ENCODE measurements at places on chromosomes 2 and 18.

DNA sequence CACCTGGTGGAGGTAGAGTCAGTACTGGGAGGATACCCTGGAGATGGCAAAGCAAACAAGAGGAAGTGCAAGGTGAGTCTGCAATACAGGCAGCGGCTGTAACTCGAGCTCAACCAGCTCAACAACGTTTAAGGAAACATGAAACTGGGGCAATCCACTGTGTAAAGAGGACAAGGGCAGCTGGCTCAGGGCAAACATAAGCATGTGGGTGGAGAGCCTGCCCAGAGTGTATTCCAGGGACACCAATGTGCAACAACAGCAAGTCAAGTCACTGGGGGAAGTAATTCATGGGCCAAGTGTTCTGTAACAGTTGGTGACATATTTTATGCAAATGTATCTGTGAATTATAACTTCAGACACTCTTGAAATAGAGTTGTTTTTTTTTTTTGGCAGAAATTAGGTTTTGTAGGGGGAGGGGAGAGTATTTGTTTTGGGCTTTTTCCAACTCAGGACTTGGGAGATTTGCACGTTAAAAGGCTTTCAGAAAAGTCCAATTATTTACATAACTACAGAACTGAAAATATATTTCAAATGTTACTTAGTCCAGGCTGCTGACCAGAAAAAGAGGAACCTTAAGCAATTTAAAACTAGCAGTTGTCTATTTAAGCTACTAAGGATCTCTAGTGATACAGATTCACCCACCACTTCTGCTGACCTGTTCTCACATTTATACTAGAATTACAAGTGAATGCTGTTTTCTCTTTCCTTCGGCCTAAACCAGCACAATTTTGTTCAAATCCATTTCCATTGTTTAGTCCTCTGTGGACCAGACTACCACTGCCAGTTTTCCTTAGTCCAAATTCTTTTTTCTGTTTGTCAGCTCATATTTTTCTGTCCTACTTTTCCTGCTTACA, 18.6 kb downstream of the NRXN1 start:
- no peak for DNase-seq

DNA sequence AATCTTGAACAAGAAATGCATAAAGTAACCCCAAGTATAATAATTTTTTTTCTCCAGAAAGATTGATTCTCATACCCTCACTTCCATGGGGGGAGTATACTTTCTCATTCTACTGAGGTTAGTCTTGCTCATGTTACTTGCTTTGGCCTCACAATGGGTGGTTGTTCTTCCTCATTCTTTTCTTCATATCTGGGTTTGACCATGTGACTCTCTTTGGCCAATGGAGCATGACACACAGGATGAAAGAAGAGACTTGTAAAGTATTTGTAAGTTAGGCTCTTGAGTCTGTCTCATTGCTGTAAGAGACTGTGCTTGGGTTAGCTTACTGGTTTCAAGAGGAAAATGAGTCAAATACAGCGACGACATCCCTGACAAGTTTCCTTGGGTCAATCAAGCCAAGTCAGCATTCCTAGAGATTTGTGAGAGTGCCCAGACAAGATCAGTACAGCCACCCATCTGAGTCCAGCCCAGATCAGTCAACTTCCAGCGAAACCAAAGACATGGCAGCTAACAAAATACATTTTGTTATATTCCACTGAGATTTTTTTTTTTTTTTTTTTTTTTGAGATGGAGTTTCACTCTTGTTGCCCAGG, 970.2 kb downstream of the BCL11A start:
- DNase-seq, result no peak

- no peak for DNase-seq
Observed at GRCh38 chr2:26570083-26570430, 71.1 kb downstream of the CIB4 start.

DNA sequence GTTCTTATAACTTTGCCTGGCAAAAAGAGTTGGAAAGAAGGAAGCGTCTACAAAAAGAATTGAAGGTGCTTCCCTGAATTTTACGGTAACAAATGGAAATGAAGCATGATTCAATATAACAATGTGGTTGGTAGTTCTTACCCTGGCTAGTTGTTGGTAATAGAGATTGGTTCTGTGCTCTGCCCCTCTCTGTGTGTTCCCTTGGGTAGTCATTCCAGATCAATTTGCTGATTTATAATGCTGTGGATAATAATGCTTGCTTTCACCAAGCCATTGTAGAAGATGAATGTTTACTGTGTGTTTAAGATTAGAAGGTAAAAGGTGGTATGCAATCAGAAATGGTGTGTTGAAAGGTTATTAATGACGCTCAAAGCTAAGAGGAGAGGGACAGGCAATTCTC, 577.8 kb upstream of the NXPH2 start:
- no peak for DNase-seq

DNA sequence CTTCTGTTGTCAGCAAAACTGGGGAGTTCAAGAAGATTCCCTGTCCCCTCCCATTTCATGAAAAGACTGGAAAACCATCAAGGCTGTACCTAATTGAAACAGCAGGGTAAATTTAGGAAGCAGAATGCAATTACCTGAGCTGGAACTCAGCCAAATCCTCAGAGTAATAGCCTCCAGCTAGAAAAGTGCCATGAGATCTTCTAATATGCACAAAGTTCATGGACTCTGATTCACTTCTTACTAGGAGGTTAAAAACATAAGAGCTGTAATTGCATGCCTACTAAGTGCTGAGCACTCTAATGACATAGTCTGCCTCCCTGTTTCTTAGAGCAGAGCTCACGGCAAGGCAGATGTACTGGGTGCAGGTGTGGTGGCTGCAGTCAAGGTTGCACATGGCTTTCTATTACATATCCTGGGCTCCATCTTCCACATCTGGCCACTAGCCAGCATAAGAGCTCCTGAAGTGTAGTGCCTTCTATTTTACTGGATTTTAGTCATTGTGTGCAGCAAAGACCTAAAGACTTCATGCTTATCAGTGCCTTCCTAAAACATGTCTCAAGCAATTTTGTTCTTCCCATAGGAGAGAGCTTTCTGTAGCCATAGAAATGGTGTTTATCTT, 341.7 kb downstream of the PTPRM start:
- DNase-seq, result no peak

DNA sequence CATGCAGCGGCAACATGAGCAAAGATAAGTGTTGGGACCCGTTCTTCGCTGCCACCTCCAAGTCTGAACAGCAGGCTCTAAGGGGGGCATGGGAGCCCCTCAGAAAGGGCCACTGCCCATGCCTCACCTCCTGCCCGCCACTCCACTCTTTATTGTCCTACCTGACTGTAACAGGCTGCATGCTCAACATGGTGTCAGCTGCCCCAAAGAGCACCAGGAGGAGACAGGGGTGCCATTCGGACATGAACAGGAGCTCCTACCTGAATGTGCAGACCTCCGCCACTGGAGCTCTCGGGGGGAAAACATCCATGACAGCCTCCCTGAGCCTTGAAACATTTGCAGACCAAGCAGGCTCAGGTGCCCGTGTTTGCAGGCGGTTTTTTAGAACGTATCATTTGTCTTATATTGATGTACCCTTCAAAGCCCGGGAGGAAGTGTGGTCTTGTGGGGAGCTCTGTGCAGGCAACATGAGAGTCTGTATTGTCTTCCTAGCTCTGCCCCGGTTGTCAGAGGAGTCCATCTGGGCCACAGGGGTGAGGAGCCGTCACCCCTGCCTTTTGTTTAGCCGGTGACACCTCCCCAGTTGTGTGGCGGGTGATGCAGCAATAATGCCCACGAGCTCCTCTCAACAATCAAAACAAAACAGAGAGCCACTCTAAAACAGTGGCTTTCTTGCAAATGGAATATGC, 35.1 kb upstream of the CD8A start:
- DNase-seq, result no peak

- DNase-seq, result no peak
Observed at GRCh38 chr2:241443486-241444223, 64.7 kb downstream of the STK25 start.

DNA sequence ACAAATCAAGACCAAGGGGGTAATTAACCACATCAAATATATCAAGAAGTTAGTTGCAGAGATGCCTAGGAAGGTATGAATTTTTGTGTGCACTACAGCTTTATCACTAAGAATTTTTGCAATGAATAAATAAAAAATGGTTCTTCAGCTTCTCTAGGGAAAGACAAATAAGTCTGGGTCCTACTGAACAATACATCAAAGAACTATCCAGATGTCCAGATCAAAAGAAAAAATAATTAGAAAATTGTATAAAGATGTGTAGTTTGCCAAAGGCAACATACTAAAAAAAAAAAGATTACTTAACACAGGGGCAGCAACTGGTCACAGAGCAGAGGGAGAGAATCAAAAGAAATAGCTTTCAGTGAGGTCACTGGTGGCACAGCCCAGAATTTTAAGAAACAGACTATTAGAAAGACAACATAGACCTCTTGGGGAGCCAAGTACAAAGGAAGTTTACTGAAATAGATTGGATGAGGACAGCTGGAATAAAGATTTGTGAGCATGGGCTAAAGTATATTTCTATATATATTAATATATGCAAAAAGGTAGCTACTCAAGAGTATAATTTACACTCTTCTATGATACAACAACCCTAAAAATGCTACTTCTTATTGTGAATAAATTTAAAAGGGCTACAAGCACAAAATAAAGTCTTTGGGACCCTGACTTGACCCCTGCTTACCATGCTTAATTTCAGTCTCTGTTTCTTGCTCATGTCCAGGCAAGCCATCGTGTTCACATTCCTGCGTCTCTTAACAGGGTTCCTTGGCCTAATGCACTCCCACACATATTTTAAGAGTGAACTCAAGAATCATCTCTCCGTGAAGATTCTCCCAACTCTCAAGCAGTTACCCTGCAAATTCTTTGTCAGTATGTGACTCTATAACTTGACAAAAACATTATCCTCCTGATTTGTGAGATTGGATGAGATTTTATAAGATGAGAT, 99.0 kb upstream of the GRB14 start:
- DNase-seq, result no peak

GRCh38 chr2:233773854-233774253, 4.3 kb upstream of the MROH2A start:
- DNase-seq, result no peak

GRCh38 chr2:96875498-96876268, 5.8 kb upstream of the SEMA4C start:
- peak; percentile 71 for DNase-seq

- no peak for DNase-seq
Observed at GRCh38 chr18:75728621-75729020, 301.1 kb upstream of the SMIM21 start.

- DNase-seq, result no peak
Observed at GRCh38 chr2:165629776-165630175, 160.3 kb downstream of the CSRNP3 start.

GRCh38 chr2:24214880-24215279, 40.0 kb downstream of the FAM228A start:
- no peak for DNase-seq

DNA sequence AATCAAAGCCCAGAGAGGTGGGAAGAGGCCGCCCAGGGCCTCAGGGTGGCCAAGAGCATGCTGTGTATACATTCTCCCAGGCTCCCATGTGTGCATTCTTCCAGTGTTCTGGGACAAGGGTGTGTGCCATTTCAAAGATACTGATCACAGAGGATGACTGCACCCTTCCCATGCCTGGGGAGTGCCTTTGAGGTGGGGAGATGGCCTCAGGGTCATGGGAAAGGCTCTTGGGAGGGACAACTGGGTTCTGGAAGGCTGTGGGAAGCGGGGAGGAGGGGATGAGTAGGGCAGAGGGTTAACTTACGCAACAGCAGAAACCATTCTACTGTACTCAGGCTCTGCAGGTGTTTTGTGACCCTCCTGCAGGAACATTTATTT, 40.9 kb downstream of the KLHL29 start:
- no peak for DNase-seq

GRCh38 chr2:190184460-190184859, 121.9 kb upstream of the MSTN start:
- no peak for DNase-seq
